Left colon (tissue), 2 donors: ENCODE measurements at places on chromosomes 1 and 21. TPM values are rescaled to one million over a fixed set of nuclear protein-coding genes. Genes with fewer than 3 reads are reported as not detected.

DNA sequence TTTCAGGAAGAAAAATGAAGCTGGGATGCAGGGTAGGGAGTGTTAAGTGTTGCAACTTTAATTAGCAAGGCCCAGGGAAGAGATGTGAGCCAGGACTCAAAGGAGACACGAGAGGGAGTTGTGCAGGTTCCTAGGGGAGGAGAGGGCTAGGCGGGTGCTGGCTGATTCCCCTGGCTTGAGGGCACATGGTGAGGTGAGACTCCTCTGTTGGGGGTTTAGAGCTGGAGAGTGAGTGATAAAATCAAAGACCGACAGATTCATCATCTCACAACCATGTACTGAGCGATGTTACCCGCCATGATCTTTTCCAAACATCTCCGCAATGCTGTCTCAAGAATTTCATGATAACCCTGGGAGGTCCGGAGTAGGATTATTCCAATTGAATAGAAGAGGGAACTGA lies 161.8 kb upstream of the CSF3R start:
- no peak for DNase-seq

- no peak for DNase-seq
These were observed 393.7 kb upstream of the ST6GALNAC5 start for GRCh38 chr1:76473591-76473990.

DNA sequence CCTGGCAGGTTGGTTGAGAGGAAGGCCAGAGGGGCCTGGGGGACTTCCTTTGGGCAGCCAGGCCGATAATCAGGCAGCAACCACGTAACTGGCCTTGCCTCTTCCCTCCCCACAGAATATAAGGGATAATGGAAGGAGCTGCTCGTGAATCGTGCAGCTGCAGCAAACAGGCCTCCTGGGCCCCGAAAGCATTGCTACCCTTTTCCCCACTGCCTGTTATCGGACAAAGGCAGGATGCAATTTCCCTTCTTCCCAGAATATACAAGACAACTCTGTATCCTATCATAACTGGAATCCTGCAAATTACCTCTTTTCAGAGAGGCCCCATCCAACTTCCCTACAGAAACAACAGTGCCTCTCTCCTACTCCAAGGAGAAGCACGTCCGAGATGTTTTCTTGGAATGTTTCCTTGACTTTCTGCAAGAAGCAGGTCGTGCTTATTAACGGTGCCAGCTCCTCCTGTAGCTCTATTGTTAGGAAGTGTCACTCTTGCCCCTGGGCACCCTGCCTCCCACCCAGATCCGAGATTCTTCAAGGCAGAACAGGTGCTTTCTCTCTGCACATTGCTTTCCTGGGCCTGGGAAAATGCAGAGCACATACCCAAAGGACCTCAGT lies 106.0 kb upstream of the TIAM1 start:
- no peak for DNase-seq

GRCh38 chr1:1670866-1671265 lies 12.1 kb upstream of the CDK11B start:
- DNase-seq = peak; percentile 19

GRCh38 chr1:63824451-63824850 lies 50.6 kb downstream of the ROR1 start:
- no peak for DNase-seq

DNA sequence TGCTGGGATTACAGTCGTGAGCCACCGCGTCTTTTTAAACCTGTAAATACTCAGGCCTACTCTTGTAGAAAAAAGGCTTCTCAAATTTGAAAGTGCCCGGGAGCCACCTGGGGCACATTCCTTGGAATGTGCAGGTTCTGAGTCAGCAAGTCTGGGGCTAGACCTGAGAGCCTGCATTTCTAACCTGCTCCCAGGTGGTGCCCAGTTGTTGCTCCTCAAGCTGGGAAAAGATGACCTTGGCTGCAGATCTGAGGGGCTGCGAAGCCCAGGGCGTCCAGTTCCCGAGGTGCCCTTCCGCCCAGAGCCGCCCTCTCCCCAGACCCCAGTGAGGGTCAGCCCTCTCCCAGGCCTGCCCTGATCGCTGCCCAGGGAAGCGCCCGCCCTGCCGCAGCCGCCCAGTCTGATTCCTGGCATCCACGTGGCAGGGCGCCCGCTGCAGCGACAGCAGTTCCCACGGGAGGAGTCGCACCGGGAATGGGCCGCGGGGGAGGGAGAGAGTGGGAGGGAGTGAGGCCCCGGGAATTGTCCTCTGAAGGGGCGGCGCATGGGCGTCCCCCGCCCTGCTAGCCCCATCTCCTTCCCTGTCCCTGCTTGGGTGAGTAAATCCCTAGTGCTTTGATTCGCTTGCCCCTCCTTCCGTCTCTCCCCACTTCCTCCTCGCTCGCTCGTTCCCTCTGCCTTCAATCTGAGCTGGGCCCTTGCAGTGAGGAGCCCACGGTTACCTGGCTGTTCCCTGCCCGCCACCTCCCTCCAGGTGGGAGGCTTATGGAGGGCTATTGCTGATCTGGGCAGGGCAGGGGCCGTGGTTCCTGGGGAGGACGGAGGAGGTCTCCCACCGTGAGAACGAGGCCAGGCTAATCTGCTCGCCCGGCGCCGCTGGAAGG lies 18.8 kb upstream of the TENT5B start:
- DNase-seq = peak; percentile 87

- no peak for DNase-seq
These were observed 21.9 kb downstream of the RHEX start for GRCh38 chr1:206074839-206075238.

- no peak for DNase-seq
These were observed 78.2 kb downstream of the SKI start for GRCh38 chr1:2306151-2306978.

GRCh38 chr1:19157653-19158052 lies 52.4 kb downstream of the UBR4 start:
- DNase-seq = no peak

- DNase-seq = no peak
These were observed 1.1 kb upstream of the THEM5 start for GRCh38 chr1:151854658-151855057.

DNA sequence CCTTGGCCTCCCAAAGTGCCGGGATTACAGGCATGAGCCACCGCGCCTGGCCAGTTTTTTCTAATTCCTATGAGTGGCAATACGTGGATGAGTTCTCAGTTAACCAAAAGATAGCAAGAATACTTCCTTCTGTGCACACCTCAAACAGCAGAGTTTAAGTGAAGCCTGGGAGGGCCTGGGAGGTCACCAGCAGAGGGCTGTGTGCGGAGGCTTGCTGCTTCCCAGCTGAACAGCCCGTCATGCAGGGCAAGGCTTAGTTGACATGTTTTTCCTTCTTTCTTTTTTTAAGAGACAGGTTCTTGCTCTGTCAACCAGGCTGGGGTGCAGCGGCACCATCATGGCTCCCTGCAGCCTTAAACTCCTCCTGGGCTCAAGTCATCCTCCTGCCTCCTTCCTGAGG lies 17.8 kb downstream of the GNG4 start:
- DNase-seq = no peak

DNA sequence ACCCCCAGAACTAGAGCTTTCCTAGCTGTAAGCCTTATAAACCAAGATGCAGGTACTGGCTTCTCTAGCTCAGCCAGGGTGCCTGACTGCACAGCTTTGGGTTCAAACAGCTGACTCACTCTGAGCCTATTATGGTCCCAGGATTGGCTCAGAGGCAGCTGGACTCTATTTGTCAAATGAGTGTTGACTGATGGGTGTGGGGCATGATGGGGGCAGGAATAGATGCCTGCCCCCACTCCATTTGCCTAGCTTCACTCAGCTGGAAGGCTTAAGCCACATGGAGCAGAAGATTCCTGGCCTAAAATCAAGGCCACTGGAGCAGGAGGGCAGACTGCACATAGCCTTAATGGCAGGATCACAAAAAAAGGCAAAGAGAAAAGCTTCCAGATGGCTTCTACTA lies 90.5 kb downstream of the PIK3R3 start:
- no peak for DNase-seq

BACE2 gene
- 65.1 TPM for total RNA-seq

AMY1B gene
- total RNA-seq = not detected
